GM12892 (cell line): ENCODE measurements at places on chromosomes 3 and 15.

GRCh38 chr15:41490355-41490754 lies 3.3 kb upstream of the ITPKA start:
- no peak for DNase-seq

GRCh38 chr15:69861331-69862171 lies 236.2 kb downstream of the TLE3 start:
- DNase-seq, result no peak

GRCh38 chr3:192892981-192893700 lies 24.5 kb downstream of the MB21D2 start:
- DNase-seq, result peak; percentile 35

DNA sequence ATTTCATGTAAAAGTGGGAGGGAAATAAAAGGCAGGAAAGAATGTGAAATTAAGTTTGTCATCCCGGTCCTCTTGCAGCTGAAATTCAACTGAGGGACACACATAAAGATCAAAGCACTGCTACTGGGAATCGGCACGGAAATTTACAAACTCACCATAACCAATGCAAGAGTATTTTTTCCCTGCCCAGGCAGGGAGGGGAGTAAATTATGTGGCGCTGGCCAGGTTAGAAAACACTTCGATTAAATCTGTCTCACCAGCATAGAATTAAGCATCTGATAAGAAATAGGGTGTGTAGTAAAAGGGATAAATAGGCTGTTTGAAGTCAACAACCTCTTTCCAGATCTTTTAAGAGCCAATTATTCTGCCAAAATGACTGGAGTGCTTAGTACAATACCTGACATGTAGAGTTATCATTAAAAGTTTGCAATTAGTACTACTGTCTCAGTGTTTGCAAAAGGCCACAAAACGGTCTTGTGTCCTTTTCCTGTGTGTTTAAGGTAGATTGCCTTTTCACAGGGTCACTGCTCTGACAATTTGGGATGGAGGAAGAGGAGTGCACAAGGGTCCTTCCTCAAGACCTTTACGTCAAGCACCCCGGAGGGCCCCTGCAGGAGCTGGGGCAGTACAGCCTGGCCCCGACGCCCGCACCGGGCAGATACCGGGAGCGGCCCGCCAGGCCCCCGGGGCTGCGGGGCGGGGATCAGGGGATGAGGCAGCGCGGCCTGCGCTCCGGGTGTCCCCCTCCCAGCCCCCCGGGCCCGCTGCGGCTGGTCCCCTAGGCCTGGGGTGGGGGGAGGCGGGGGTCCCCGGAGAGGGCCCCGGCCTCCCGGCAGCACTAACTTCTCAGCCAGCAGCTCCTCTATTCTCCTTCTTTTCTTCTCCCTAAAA lies 651 bp downstream of the UBA3 start:
- no peak for DNase-seq

DNA sequence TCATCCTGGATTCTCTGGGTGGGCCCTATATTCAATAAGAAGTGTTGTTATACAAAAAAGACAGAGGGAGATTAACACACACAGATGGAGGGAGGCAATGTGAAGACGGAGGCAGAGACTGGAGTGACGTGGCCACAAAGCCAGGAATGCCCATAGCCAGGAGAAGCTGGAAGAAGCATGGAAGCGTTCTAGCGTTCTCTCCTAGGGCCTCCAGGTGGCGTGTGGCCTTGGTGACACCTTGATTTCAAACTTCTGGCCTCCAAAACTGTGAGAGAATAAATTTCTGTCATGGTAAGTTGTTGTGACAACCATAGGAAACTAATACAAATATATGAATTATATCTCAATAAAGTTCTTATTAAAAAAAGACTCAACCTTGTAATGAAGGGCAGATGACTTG lies 21.3 kb downstream of the THBS1 start:
- DNase-seq, result no peak

- DNase-seq, result no peak
Measured at GRCh38 chr3:43159131-43159875, 53.4 kb upstream of the POMGNT2 start.

DNA sequence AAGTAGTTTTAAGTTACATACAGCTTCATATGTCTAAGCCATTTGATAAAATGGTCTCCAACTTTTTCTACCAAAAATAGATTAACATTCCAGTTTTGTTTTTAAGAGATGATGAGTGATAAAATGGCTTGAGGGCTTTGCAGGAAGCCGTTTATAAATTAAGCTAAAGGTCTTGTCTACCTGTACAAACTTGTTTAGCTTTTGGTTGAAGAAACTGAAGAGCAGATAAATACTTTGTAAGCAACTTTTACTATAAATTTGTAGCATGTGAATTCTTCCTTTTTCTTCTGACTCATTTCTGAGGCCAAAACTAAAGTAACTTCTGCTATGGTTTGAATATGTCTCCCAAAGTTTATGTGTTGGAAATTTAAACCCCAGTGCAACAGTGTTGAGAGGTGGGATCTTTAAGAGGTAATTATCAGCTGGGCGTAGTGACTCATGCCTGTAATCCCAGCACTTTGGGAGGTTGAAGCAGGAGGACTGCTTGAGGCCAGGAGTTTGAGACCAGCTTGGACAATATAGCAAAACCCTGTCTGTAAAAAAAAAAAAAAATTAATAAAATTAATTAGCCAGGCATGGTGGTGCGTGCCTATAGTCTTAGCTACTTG lies 8.2 kb upstream of the NEDD4 start:
- no peak for DNase-seq

DNA sequence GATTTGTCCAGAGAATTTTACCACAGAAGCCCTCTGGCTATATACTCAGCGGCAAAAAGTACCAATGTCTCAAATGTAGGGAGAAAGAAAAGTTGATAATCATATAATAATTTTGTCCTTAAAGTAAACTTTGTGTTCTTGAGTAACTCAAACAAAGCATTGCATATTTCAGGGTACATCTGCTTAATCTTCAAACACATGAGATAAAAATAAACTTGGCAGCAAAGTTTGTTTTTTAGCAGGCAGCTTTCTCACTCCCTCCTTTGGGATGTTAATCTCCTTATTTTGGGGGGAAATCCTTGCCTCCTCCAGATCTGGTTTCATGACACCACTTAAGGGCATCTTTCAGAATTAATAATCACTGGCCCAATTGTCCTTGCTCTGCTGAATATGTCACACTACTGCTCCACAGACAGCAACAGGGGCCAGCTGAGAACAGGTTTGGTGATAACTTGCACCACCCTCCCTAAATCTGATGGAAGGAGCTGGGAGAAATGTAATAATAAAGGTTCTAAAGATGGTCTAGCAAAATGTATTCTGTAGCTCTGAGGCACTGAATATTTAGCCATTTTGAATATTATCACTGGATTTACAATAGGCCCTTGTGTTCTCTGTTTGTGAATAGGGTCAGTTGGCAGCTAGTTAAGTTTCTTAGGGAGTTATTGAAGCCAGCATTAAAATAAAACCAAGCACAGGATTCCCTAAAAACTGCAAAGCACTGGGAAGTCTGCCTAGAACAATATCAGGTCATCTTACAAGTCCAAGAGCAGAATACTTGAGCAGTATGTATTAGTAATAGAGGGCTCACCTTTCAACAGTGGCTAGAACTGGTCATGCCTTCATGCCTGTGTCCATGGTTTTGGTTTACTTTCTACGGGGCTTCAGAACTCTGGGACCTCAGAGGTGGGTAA lies 79.2 kb downstream of the EFL1 start:
- no peak for DNase-seq

DNA sequence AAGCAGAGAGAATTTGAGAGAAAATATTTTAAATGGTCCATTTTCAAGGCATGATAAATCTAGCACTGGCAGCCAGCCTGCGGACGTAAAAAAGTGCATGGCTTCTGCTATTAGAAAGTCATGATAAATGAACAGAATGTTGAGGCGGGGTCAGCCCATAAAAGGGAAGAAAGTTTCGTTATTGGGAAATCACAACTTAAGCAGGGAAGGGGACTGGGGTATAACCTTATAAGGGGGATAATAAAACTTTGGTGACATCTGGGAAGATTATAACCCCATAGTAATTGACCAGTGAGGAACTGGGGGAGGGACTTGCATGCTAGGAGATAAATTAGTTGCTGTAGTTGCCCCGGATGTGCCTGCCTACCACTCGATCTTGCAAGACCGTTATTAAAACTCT lies 88.4 kb upstream of the PLSCR4 start:
- no peak for DNase-seq

DNA sequence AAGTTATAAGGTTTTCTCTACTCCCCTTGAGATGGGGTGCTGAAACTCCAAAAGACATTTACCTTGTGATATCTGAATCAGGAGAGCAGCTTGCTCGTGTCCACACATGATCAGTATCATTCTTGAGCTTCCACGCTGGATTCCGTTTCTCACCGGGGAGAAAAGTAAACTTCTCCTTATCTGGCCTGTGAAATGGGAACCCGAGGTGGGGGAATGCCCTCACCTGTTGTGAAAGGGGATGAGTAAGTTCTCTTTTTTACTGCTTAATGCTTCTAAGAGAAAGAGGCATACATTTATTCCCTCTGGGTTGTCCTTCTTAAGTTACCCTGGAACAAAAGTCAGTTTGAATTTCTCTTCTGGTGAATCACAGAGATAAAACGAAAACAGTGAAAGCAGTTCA lies 440.5 kb upstream of the ADAMTS9 start:
- DNase-seq, result no peak

DNA sequence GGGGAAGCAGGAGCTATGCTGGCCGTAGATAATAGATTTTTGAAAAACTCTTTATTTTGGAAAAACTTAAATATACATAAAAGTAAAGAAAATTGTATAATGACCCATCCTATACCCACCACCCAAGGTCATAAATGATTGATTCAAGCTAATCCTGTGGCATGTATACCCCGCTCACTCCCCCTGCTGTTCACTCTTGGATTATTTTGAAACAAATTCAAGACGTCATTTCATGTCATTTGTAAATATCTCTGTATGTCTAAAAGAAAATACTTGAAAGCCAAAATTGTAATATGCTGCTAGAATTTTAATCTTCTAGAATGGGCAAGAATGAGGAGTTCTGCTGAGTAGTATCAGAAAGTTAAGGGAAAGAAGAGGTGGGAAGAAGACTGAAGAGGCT lies 241.7 kb downstream of the FEZF2 start:
- DNase-seq, result no peak

- DNase-seq, result no peak
Measured at GRCh38 chr3:189936201-189936945, 184.3 kb downstream of the P3H2 start.
